H54 (cell line): ENCODE measurements at places on chromosomes 7 and 10.
A peak's percentile ranks its signal among the peaks of the same experiment; 100 is the strongest.

GRCh38 chr7:36653008-36653662 lies 71.2 kb downstream of the AOAH start:
- DNase-seq, result no peak

- no peak for DNase-seq
Observed at GRCh38 chr10:122541541-122542002, 19.0 kb upstream of the DMBT1 start.

DNA sequence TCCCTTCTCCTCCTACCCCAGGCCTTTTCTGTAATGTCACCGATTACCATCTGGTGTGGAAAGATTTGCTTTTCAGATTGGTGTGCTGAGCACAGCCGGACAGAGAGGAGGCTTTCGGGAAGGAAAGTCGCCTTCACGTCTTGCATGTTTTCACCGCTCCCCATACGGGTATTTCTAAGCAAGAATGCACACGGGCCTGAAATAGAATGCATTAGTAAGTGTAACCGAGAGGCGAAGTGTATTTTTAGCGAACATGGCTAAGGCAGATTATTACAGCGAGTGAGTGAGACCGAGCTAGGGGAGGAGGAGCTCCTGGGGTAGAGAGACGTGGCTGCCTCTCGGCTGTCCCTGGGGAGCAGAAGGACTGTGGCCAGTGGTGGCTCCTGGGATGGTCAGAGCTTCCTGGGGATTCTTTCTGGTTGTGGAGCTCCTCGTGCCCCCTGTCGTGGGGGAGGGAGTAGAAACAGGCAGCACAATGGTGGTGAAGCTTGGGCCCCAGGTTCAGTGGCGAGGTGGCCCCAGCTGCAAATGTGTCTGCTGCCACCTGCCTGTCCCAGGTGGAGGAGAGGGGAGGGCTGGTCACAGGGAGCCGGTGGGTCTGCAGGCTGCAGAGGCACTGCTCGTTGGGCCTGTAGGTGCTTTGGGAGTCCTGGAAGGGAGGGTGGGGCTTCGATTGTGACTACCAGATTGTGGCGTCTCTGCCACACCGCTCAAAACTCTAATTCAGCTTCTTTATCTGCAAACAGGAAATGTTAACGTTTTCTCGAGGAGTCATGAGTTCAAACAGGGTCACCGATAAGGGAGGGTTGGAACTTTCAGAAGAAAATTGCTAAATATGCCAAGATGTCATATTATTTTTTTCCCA lies 135.8 kb downstream of the CAMK1D start:
- no peak for DNase-seq

DNA sequence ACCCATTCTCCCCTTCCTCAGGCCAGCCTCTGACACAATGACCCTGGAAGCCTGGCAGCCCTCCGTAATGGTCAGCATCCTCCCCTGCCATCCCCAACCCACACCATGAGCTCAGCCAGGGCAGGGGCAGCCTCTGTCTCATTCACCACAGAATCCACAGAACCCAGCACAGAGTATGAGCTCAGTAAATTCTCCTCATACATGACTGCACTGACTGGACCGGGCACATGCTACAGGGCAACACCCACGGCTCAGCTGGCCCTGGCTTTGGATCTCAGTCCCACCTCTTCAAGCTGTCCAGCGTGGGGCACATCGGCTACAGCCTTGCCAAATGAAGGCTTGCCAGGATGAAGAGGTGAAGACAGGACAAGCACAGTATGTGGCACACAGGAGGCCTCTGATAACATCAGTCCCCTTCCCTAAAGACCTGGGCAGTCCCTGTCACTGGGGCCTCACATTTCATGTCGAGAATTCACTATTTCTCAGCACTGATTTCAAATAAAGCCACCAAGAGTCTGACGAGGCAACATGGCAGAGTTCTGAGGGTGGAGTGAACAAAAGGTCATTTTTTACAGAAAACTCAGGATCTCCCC lies 7.9 kb downstream of the GPRIN2 start:
- peak; percentile 66 for DNase-seq

DNA sequence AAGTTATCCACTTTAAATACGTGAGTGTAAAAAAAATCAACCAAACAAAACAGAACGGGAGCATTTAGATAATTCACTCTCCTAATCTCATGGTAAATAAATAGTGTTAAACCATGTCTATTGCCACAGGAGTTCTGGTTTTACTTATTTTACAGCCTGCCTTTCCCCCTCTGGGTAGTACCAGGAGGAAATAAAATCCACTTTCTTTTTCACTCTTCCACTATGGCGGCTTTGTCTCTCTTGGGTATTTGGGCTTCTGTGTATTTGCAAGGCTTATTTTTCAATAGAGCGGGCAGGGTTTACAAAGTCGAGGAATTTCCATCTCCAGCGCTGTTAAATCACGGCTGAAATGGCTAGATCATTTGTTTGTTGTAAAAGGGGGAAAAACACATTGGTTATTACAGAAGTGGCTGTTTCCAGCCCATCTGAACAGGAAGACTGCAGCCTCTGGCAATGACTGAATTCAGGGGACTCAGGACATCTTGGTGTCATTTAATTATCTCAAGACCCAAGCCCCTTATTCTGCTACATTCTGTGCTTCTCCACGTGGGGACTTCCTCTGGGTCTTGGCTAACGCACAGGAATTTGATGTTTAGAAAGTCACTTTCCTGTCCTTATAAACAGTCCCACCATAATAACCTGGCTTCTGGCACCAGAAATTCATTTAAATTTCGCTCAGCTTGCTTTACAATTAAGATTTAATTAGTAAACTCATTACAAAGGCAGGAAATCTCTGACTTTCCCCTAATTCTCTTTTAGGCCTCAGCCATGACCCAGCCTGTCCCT lies 323.9 kb downstream of the GATA3 start:
- no peak for DNase-seq

DNA sequence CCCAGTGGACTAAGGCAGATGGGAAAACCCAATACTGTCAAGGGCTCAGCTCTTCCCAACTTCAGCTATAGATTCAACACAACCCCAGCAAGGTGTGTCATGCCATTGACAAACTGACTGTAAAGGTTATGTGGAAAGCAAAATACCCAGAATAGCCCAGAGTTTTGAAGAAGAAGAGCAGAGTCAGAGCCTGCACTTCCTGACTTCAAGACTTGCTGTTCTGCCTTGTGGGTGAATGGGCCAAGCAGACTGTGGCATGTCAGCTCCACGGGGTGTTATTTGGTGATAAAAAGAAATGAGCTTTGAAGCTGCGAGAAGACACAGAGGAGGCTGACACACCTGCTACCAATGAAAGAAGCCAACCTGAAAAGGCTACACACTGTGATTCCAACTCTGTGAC lies 89.7 kb downstream of the NKX6-2 start:
- no peak for DNase-seq

- DNase-seq, result no peak
Observed at GRCh38 chr7:76430211-76430610, 5.5 kb downstream of the ZP3 start.

- DNase-seq, result no peak
Observed at GRCh38 chr7:5225616-5226290, 35.7 kb downstream of the WIPI2 start.

- no peak for DNase-seq
Observed at GRCh38 chr10:48332166-48332870, 25.8 kb downstream of the MAPK8 start.

GRCh38 chr10:52571018-52571417 lies 201.6 kb downstream of the MBL2 start:
- DNase-seq, result no peak

DNA sequence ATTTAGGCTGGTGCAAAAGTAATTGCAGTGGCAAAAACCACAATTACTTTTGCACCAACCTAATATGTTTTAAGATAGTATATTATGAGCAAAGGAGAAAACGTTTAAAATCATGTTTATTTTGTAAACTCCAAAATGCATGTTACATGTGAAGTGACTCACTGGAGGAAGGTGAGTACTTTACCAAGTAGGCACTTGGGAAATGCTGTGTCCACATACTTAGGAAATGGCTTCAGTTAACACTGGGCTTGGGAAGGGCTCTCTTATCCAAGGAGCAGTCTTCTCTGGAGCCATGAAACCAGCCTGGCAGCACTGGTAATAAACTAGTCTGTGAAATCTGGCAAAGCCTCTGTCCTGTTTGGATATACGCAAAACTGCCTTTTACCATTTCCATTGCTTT lies 4.4 kb downstream of the RPS24 start:
- DNase-seq, result no peak

- no peak for DNase-seq
Observed at GRCh38 chr7:8629504-8629903, 196.1 kb downstream of the NXPH1 start.

DNA sequence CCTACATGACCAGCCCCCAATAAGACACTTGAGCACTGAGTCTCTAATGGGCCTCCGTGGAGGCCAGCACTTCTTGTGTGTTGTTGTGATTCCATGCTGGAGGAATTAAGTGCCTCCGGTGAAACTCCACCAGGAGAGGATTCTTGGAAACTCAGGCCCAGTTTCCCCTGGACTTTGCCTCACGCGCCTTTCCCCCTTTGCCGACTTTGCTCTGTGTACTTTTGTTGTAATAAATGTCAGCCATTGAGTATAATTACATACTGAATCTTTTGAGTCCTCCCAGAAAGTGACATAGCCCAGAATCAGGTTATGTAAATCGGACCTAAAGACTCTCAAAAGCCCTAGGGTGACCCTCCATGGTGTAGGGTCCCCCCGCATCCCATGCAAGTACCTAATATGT lies 82.4 kb downstream of the DLG5 start:
- no peak for DNase-seq

DNA sequence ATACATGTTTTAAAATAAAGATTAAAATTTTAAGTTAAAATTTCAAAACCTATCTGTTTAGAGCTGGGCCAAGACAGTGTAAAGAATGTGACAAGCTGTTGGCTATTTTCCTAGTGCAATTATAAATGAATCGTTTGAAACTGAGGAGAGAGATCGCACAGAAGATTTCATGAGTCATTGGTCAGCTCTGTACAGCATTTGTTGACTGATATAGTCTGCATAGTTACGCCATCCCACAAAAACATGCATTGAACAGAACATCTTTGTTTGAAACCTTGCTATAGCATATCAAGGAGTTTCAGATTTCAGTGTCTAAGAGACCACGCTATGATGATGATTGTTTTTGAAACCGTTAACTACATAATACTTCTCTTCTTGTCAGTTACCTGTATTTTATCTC lies 1.3 kb upstream of the C10orf67 start:
- no peak for DNase-seq

DNA sequence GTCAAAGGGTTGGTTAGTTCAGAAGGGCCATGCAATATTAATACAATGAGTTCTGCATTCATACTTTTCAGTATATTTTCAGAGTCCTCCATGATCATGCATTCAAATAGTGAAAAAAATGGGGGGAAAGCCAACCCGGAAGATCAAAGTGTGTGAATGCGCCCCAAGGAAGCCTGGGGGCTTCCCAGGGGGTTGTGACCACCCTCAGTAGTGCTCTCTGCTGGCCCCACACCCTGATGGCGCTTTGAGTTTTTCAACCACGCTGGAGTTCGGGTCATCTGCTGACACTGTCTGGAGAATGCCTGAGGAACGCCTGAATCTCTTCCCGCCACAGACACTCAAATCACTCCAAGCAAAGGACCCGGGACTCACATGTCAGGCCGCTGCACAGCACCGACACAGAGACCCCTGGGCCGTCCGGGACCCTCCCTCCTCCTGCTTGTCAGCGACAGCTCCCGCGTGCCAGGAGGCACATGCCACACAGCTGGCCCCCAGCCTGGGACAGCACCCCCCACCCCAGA lies 1.0 kb downstream of the TNS3 start:
- no peak for DNase-seq

GRCh38 chr10:122981066-122981464 lies 864 bp downstream of the PSTK start:
- no peak for DNase-seq

DNA sequence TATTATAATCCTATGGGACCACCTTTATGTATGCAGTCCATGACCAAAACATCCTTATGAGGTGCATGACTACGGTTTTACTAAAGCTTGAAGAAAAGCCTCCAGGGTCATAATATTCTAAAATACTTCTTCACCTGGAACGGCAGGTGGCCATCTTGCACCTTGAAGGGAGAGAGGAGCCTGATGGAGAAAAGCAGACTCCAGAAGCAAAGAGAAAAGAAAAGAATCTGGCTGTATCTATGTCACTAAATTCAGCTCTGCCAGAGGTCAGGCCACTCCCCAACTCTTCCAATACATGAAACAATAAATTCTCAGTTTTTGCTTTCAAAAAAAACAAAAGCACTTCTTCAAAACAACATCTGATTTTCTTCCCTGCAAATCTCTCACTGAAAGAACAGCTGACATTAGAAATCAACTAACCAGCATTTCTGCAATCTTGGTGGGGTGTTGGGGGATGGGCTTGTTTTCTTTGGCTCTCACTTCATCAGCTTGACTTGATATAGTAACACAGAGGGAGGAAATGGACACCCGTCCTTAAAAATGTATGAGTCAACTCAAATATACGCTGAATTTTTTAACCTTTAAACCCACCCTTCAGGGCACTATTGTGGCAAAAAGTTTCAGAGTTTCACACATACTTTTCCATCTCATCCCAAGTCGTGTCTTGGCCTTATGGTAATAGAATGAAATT lies 21.7 kb downstream of the HIBADH start:
- peak; percentile 39 for DNase-seq

- no peak for DNase-seq
Observed at GRCh38 chr10:100983868-100984671, 3.2 kb downstream of the MRPL43 start.

DNA sequence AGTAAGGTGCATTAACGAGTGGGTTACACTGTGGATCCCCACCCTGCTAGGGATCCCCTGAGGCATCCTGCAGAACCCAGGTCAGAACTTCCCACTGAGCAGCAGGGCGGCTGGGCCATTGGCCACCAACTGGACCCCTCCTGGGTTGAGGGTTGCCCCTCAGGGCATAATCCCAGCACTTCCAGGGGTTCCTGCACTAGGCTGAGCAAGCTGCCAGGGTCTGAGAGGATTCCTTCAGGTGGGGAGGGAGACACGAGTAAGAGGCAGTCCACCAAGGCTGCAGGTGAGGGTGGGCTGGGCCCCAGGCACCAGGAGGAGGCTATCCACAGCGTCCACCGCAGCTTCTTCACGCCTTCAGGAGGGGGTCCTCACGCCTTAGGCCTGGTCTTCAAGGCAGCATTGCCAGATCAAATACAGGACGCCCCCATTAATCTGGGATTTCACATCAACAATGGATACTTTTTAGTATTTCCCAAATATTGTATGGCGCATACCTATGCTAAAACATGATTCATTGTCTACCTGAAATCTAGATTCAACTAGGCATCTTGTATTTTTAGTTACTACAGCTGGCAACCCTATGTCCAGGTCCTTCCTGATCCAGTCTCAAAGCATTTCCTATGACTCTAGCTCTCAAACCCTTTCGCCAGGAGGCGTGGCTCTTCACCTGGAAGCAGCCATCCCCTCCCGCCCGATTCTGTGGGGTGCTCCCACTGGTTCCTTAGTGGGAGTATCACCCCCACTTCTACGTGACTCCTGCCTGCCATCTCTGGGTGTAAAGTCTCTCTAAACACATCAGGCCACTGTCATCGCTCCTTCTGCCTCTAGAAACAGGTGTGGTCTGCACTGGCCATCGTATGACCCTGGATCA lies 4.1 kb downstream of the PRKAG2 start:
- DNase-seq, result no peak

GRCh38 chr7:150388709-150389531 lies 9.8 kb downstream of the ZNF775 start:
- no peak for DNase-seq

GRCh38 chr10:101157756-101158458 lies 26.8 kb downstream of the TLX1 start:
- no peak for DNase-seq
